Forelimb muscle (tissue), 1 donor: ENCODE measurements at places on chromosomes 3 and 15.

GRCh38 chr3:125192190-125193035 is 20.1 kb downstream of the SLC12A8 start:
- no peak for DNase-seq

GRCh38 chr15:35115155-35115725 is 30.1 kb upstream of the NANOGP8 start:
- DNase-seq: no peak

DNA sequence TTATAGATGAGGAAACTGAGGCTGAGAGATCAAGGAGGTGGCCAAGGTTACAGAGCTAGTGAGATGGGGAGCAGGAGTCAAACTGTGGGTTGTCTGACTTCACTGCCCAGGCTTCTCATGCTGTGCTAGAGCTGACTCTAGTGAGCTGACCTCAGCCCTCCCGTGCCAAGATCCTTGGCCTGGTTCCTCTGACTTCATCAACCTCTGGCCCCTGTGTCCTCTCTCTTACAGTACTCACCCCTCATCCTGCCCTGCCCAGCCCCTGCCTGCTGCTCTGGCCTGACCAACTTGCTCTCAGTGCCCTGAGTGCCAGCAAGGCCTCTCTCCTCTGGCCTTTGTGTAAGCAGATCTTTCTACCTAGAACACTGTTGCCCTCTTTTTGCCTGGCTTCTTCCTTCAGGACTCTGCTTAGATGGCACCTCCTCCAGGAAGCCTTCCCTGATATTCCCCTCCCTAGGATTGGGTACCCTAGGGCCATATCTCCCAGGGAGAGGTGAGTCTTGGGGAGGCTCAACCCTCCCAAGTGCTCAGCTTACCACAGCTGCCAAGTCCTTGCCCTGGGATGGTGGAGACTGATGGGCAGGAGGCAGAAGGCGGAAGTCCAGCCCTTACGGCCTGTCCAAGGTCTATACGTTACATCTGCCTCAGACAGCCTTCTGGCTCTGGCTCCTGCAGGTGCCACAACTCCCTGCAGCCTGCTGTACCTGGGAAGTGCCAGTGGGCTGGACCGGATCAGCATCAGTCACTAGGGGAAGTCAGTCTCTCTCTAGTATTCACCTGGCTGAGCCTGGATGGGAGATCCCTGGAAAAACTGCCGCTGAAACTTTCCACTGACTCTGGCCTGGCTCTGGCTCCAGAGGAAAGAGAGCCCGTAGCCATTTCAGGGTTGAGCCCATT is 36.3 kb upstream of the FAM107A start:
- no peak for DNase-seq

DNA sequence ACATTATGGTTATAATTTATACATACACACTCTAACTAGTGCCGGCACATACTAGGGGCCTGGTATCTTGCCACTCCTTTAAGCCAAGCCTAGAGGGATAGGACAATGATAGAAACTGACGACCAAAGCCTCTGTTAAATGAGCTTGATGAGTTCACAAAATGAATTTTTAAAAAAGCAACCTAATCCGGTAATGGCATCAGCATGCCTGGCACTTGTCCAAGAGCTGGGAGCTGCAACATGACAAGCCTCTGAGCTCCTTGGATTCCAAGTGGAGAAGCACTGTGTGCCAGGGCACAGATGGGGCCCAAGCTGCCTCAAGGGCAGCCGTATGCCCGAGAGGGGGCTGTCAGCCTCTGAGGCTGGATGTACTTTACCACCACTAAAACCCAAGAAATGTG is 9.7 kb downstream of the ETV5 start:
- no peak for DNase-seq

GRCh38 chr3:118973050-118973449 is 61.6 kb downstream of the IGSF11 start:
- no peak for DNase-seq

DNA sequence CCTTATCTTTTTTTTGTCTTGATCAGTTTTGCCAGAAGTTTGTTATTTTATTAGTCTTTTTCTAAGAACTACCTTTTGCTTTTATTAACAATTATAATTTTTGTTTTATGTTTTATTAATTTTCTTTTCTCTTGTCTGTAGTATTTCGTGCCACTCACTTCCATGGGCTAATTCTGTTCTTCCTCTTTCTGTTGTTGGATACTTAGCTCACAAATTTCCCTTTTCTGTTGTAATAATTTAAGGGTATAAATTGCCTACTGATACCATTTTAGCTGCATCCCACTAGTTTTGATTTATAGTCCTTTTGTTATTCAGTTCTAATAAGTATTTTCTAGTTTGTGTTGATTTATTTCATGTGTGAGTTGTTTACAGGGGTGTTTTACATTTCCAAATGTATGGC is 48.6 kb downstream of the SNRK start:
- no peak for DNase-seq

DNA sequence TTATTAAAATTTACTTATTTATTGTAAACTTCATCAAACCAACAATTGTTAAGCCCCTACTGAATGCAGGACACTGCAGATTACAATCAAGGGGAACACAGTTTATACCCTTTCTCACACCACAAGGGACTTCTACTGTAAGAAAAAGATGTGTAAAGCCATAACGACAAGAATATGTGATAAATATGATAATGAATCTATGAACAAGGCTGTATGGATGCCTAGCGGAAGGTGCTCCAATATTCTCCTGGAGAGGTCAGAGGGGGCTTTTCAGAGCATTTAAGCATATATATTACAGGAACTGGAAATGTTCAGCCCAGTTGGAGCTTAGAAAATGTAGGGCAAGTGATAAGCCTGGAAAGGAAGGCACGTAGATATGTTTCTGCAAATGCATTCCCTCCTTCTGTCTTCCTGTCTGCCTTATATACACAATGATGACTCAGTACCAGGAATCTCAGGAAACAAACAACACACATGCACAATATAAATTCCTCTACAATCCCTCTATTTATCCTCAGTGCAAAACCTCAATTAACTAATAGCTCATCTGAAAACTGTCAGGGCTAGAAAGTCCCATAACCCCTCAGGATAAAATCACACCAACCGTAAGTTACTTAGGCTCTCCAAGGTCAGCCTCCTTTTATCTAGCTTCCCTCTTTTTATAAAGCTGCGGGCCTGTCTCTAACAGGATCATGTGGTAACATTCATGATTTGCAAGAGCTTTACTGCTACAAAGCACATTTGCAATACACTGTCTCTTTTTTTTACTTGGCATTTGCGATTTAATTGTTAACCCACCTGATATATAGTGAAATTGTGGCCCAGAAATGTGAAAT is 393.1 kb downstream of the LPP start:
- DNase-seq: no peak

DNA sequence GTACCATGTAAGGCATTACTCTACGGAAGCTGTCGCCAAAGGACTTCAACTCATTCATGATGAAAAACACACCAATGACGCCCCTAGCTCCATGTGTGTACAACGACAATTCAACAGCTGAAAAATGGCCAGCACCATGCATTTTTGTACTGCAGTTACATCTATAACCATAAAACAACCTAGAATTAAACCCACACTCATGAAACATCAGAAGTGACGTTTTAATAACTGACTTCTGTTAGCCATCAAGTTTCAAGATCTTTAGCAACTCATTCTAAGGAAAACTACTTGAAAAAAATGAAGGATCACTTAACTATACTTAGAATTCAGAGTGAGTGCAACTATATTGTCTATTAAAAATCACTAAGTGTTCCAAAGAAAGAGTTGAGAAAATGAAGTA is 84.9 kb downstream of the RFTN1 start:
- DNase-seq: no peak

GRCh38 chr3:29324180-29324651 is 43.3 kb downstream of the RBMS3 start:
- DNase-seq: no peak

- DNase-seq: no peak
Observed at GRCh38 chr3:35275768-35276167, 363.6 kb upstream of the ARPP21 start.

DNA sequence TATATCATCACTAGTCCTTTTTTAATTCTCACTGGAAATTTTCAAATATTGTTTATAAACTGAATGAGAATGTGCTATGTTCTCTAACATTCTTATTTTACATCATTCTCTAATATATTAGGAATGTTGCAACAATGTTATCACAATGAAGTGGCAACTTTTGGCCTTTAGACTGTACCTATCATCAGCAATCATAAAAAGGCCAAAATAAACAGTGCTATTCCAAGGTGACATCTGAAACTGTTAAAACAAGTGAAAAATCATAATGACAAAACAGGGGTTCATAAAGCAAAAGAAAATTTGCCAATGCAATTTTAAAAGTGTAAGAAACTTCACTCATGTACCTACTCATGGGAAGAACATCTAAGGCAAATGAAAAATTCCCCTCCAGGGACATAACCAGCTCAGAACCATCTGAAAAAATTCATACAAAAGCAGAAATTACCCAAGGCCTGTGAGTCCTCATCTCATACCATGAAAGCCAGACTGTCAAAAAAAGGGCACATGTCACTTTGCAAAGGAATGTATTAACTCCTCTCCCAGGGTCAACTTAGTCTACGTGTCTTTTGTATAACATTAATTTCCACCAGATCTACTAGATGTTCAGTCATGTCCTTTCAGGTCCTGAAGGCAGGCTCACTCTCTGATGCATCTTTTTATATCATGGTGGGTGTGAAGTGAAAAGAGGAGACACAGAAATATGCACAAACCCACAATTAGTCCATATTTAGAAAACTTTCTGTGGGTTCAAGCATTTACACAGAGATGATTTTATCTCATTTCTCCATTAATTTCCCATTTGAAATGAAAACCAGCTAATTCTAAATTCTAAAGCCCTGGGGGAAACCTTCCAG is 211.9 kb downstream of the CBLB start:
- DNase-seq: no peak

- no peak for DNase-seq
Observed at GRCh38 chr3:54983266-54984099, 55.6 kb upstream of the LRTM1 start.

DNA sequence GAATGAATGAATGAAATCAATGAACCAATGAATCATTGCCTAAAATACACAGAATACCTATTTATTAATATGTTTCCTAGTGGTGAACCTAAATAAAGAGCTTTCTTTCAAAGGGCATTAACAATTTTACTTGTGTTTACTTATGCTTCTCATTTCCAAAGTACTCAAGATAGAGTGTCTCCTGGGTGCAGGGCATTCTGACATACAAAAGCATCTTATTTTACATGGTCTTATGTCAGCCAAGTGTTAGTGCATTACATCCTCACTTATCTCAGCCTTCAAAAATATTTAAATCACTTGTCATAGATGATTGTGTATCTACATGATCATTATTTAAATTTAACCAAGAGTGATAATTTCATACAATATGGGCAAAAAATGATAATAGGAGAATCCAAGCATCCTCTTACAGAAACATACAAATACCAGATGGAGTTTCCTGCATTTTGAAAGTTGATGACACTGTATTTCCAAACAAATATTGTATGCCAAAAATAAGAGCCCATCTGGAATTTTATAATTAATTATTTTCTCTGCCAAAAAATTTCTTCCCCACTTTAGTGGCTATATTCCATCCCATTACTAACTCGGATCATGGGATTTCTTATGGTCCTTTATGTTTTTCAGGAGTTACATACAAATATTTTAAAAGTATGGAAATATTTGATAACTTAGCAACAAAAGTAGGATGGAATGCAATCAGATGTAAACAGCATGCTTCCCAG is 279.0 kb downstream of the RBMS3 start:
- peak; percentile 71 for DNase-seq

GRCh38 chr15:77510066-77511057 is 89.7 kb downstream of the HMG20A start:
- DNase-seq: no peak

DNA sequence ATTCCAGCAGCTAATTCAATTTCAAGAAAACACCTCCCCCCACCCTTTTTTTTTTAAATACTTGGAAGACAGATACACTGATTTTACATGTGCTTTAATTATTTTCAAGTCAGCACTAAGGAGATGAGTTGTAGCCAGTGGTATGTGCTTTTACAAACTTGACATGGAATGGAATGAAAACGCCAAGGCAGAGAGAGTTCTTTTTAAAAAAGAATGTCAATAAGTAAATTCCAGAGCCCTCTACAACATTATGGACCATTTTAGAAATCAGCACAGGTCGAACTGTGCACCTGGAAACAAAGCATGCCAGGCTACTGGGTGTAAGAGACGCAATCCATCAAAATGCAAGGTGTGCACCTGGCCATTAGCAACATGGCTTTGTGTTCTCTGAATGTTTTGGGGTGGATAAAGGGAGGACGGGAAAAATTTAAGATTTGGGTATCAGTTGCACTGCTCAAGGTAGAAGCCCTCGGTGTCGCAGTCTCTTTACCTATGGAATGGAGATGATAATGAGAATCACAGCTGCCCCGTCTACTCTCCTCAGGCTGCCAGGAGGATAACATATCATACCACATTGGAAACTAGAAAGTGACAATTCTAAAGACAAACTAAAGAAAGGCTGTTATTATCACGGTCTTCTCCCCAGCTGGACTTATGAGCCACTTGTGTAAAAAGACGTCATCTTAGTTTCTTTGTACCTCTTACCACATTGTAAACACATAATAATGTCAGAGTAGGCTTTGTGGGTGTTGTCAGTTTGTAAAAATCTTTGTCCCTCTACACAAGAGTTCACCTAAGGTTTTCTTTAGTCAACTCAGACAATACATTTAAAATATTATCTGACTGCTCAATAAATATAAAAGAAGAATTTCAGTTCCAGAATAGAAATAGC is 107.4 kb upstream of the PRICKLE2 start:
- DNase-seq: no peak

GRCh38 chr3:162487138-162487537 is 990.5 kb downstream of the OTOL1 start:
- DNase-seq: no peak

GRCh38 chr15:90868261-90868689 is at the start of gene FURIN:
TSS of gene FURIN (plus strand) at chr15:90868588. CDS start at chr15:90875741, 7,153 bp downstream.
- DNase-seq: no peak

- no peak for DNase-seq
Observed at GRCh38 chr3:70840106-70840870, 527.9 kb upstream of the MDFIC2 start.

DNA sequence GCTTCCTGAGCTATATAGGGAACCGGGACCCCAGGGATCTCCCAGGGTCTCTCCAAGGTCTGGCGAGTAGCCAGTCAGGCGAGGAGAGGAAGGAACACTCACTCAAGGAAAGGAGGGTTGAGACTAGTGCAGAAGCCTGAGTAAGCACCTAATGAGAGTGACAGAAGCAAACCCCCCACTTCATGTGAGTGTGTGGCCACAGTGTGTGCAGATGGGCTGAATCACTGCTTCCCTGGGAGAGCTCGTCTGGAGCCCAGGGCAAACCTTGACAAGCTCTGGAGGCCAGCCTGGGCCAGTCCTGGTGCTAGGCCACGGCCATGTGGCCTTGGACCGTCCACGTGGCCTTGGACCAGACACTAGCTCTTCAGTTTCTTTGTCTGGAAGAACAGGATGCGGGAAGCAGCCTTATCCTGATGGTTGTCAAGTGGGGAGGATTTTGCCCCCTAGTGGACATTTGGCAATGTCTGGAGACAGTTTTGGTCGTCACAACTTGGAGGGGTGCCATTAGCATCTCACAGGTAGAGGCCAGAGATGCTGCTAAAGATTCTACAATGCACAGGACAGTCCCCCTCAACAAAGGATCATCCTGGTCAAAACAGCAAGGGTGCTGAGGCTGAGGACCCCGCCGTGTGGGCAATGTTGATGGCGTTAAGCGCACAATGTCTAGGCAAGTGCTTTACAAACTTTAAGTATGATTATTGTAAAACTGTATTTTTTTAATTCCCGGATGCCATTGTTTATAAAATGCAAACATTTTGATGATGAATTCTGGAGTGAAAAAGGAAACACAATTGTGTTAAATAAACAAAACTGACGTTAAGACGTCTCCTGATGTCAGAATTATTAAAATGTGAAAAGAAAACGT is 34.8 kb upstream of the CTSH start:
- DNase-seq: no peak
